A673 (cell line): ENCODE measurements at places on chromosomes 2 and 18. TPM values are rescaled to one million over a fixed set of nuclear protein-coding genes. Genes with fewer than 3 reads are reported as not detected.

Gene RAB27B
- total RNA-seq, result 0.04 TPM in 1 of 2 replicates, not detected in the other

Gene SERPINB3
- not detected in 2 replicates for total RNA-seq

Gene RMC1
- total RNA-seq, result 38.1 and 39.8 TPM in 2 replicates

Gene C2orf76
- total RNA-seq, result 11.1 and 13.4 TPM in 2 replicates

Gene HRH4
- 0.15 TPM in 1 of 2 replicates, not detected in the other for total RNA-seq

Gene RIOK3
- 34.7 and 35.8 TPM in 2 replicates for total RNA-seq

Gene MBP
- 0.09 TPM in 1 of 2 replicates, not detected in the other for total RNA-seq

Gene DHRS9
- not detected in 2 replicates for total RNA-seq

Gene RBKS
- 0.54 and 0.66 TPM in 2 replicates for total RNA-seq

Gene NYAP2
- total RNA-seq, result not detected in 2 replicates

Gene FSHR
- total RNA-seq, result not detected in 2 replicates

Gene PARD3B
- total RNA-seq, result 7.6 and 7.7 TPM in 2 replicates

Gene ADGRF3
- 0.39 and 1.1 TPM in 2 replicates for total RNA-seq

Gene OR6B2
- not detected in 2 replicates for total RNA-seq

Gene CHAC2
- 20.1 and 20.4 TPM in 2 replicates for total RNA-seq

Gene ITPRIPL1
- total RNA-seq, result 23.5 and 23.9 TPM in 2 replicates

Gene FOXD4L1
- not detected in 2 replicates for total RNA-seq

Gene PCARE
- total RNA-seq, result not detected in 2 replicates

Gene R3HDM1
- total RNA-seq, result 65.4 and 66.6 TPM in 2 replicates

Gene STON1
- 1.1 and 1.9 TPM in 2 replicates for total RNA-seq

Gene GEN1
- total RNA-seq, result 33.6 and 36.0 TPM in 2 replicates

Gene MAB21L4
- total RNA-seq, result not detected in 2 replicates

Gene ZNF804A
- total RNA-seq, result 2.5 and 3.4 TPM in 2 replicates

Gene STARD6
- total RNA-seq, result not detected in 2 replicates

Gene FMNL2
- total RNA-seq, result 42.2 and 43.1 TPM in 2 replicates

Gene CTNNA2
- total RNA-seq, result not detected in 2 replicates

Gene ASXL3
- 0.11 TPM in 2 replicates for total RNA-seq

Gene SH3BP4
- 19.5 and 19.9 TPM in 2 replicates for total RNA-seq

Gene CDKL4
- total RNA-seq, result 0.79 and 1.1 TPM in 2 replicates

Gene KLHL30
- total RNA-seq, result 0.09 TPM in 1 of 2 replicates, not detected in the other

Gene GALNT5
- total RNA-seq, result not detected in 2 replicates

Gene SRD5A2
- not detected in 2 replicates for total RNA-seq

Gene FEV
- total RNA-seq, result 8.0 and 12.6 TPM in 2 replicates

Gene ITM2C
- 283 and 293 TPM in 2 replicates for total RNA-seq

Gene CBLN2
- total RNA-seq, result 7.5 and 9.7 TPM in 2 replicates

Gene CROCC2
- not detected in 2 replicates for total RNA-seq

Gene RNF152
- total RNA-seq, result 3.6 and 3.8 TPM in 2 replicates
